ENCODE measurements at places on chromosomes 5 and 9.

- DNase-seq: no peak
Measured at GRCh38 chr5:118592229-118593002, 395.9 kb downstream of the DTWD2 start.

DNA sequence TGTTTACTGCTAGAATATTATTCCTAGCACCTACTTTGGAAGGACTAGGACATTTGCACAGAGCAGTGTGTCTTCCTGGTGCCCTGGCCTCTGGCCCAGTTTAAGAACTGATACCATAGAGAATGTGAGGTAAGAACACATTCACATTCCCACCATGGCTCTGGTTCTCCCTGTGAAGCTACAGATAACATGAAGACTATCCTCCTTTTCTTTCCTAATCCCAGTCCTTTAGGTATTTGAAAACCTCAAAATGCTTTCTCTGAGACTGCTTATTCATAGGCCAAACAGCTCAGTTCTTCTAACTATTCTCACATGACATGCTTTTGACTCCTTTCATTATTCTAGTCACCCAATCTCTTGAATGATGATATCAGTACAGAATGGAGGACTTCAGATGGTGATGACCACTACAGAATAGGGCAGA is 11.9 kb downstream of the FAM219A start:
- no peak for DNase-seq

GRCh38 chr5:103745353-103746065 is 182.9 kb upstream of the NUDT12 start:
- DNase-seq: no peak

DNA sequence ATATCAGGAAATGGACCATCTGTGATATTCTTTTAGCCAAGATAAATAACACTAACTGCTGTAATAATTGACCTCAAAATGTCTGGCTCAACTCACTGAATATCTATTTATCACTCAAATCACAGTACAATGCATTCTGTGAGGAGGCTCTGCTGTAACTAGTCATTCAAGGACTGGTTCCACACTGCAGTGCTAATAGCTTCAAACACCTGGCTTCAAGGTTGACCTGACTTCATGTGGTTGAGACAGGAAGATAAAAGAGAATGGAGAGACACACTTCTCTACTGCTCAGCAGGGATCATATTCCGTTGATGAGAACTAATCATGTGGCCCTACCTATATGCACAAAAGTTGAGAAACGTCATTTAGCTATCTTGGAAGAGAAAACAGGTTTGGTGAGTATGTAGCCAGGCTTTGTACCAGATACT is 3.4 kb upstream of the RHOBTB3 start:
- DNase-seq: no peak

DNA sequence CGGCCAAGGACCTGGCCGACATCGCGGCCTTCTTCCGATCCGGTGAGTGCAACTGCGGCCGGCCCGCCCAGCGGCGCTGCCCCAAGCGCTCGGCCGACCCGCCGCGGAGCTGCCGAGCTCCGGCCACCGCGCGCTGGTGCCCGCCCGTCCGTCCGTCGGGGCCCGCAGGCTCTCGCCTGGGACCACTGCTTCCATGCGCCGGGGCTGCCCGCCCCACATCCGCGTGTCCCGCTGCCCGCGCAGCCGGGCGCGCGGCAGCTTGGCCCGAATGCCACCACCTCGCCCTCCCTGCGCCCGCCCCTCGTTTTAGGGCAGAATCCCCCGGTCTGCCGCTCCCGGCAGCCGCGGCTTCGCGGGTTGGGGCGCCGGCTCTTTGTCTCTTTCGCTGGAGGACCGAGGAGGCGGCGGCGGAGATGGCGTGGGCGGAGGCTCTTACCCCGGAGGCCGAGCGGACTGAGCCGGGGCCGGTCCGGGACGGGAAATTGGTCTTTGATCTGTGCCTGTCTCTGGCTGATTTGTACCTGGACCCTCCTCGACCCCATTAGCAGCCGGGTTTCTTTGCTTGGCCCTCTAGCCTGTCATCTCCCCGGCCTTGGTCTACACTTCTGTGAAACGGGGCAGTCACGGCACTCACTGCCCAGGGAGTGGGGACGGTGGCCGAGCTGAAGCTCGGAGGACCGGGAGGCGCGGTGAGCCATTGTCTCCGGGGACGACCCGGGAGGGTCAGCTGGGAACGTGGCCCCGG is 871 bp downstream of the TRIO start:
- DNase-seq: peak; percentile 32

DNA sequence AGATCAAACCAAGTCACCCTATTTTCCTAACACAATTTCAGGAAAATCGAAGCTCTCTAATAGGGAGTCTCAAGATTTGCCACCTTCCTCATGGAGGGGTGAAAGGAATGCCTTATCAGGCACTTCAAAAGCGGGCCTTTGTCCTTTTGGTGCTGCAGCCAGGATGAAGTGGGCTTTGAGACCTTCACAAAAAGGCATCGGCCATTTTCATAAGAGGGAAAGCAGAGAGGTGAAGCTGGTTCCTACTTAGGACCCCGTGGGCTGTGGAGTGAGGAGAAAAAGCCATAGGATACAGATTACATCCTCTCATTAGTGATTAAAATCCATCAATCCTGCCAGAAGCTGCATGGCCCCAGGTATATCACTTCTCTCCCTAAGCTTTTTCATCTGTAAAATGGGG is 859 bp downstream of the CDKN2AIPNL start:
- no peak for DNase-seq

DNA sequence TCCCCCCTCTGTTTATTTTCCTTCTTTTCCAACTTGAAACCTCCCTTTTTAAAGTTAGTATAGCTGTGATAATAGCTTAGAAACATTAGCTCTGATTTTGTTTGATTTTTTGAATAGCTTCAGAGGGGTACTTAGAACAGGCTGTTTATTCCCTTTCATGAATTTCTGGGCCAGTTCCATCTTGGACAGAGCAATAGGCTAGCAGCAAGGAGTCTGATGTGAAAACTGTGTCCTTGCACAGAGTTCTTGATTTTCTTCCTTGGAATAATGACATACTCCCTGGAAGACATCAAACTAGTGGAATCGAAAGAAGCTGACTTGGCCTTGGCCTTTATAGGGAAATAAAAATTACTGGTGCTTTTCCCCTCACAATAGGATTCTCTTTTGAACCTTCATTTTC is 32.9 kb downstream of the NTRK2 start:
- no peak for DNase-seq

Measured in activated naive CD4-positive, alpha-beta T cell treated with anti-CD3 and anti-CD28 coated beads, Interleukin-2, amount 10 ng/mL, durations not matched to agents 7 days and 5 days (primary cell).